AG09319 (cell line): ENCODE measurements at places on chromosomes 7 and 10.

DNA sequence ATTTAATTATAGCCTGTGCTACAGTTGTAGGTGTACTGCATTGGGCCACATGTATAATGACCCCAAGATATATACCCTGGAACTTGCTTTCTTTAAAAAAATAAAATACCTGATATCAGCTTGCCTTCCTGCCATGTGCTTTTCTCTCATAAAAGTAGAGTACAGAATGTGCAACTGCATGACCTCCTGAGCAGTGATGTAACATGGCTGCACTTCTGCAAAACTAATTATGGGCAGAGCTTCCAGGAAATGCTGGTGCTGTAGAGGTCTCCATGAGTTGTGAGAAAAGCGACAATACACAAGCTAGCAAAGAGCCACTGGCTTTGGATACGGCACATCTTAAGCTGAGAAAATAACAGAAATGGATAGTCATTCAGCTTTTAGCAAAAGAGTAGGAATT, 6.5 kb upstream of the ERLIN1 start:
- DNase-seq: no peak

DNA sequence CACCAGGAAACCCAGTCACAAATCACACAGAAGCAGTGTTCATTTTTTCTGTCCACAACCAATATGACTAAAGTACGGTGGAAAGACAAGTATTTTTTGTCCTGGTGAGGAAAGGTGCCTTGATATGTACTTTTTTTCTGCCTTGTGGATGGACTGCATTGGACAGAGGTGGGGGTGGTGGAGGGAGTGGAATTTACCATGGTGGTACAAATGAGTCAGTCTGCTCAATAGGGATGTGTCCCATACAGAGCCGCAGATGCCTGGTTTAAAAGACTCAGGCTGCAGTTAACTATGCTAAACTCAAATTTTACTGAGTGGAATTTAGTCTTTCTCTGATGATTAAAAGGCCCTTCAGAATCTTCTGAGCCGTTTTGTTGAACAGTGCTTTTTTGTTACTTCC, 674.5 kb upstream of the GALNT17 start:
- no peak for DNase-seq

GRCh38 chr7:75621124-75621523, 117.6 kb downstream of the HIP1 start:
- DNase-seq: no peak

- no peak for DNase-seq
These were observed 191.2 kb upstream of the MGMT start for GRCh38 chr10:129275886-129276285.

DNA sequence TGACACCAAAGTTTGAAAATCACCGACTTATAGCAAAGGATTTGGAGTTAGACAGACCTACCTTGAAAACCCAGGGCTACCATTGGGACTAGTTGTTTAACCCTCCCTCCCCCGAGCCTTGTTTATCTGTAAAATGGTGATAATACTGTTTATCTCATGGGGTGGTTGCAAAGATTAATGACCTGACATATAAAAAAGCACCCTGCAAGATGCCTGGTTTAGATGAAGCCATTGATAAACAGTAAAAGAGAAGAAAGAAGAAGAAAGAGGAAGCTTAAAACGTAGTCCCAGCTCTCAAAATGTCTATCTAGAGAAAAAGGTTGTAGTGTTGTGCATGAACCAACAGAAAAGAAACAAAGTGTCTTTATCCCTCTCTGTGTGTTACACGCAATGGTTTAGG, 145.7 kb downstream of the FGFR2 start:
- no peak for DNase-seq

GRCh38 chr10:47423476-47423875, 39.4 kb upstream of the ZNF488 start:
- no peak for DNase-seq

GRCh38 chr10:70682920-70683600, 10.8 kb downstream of the ADAMTS14 start:
- DNase-seq: no peak

DNA sequence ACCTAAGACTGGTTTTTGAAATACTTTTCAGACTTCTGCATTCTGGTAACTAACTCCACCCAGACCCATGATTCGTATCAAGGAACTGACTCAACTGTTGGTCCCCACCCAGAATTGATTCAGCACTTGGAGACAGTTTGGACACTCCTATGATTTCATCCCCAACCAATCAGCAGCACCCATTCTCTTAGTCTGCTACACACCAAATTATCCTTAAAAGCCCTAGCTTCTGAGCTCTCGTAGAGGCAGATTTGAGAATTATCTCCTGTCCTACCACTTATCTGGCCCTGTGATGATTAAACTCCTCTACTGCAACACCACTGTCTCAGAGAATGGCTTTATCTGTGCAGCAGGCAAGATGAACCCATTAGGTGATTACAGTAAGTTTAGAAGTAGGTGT, 7.7 kb upstream of the GSTO1 start:
- DNase-seq: no peak

GRCh38 chr10:23955456-23956225, 253.3 kb upstream of the KIAA1217 start:
- DNase-seq: no peak

DNA sequence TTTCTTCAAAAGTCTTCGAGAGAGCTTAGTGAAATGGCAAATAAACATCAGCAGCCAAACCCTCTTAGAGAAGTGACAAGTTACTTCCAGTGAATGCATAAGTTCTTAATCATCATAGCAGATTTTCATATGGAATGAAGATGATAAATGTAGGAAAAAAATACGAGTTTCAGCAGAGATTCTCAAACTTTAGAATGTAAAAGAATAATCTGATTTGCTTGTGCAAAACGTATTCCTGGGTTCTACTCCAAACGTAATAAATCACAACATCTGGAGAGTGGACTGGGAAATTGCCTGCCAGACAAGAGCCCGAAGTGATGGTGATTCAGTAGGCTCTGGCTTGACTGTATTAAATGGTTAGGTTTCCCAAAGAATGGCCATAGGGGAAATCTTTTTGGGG, 62.2 kb downstream of the AKR1E2 start:
- DNase-seq: no peak

- peak; percentile 90 for DNase-seq
These were observed at the start of gene GTPBP10 for GRCh38 chr7:90346336-90347125. TSS of gene GTPBP10 (plus strand) at chr7:90346716. CDS start at chr7:90346742, 26 bp downstream.

DNA sequence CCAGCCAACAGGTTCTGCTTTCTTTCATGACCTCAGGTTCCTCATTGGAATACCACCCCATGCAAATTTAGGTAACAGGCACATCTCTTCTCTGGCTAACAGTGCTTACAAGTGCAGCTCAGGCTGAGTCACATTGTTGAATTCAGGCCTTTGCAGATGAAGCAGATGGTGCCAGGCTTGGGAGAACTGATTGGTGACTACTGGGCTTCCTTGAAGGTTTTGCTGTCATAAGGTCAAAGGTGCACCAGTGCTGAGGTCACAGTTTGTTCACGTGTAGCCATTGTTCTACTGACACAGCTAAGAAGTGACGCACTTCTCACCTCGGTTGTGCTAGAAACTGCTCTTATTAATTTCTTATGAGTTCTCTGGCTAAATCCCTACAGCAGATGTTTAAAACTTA, 128.6 kb upstream of the BMPER start:
- DNase-seq: no peak

GRCh38 chr10:86062198-86062550, 304.4 kb downstream of the GRID1 start:
- no peak for DNase-seq

- no peak for DNase-seq
These were observed 43.2 kb downstream of the ASB13 start for GRCh38 chr10:5623081-5623748.

DNA sequence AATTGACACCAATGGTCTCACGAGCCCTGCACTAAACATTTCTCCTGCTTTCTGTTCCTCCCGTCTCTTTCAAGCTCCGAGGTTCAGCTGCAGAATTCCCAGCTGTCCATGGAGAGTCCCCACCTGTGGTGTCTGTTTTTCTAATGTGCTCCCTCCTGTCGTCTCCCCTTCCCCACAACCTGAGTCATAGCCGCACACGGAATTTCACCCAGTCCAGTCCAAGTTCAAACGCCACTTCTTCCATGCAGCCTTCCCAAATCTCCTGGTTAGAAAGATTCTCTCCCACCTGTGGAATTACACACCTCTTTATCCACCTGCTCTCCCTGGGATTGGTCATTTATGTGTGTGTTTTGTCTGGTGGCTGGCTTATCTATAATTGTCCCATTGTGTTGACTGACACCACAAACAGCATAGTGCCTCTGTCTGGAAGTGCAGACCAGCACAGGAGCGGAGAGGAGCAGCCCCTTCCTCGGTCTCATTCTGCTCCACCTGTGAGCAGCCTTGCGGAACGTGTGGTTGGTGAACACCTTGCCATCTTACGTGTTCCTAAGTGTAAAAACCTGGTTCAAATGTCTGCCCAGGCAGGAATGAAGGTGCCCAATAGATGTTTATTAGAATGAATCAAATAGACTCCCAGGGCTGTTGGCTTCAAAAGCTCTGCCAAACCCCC, 3.3 kb upstream of the DIP2C start:
- DNase-seq: no peak

DNA sequence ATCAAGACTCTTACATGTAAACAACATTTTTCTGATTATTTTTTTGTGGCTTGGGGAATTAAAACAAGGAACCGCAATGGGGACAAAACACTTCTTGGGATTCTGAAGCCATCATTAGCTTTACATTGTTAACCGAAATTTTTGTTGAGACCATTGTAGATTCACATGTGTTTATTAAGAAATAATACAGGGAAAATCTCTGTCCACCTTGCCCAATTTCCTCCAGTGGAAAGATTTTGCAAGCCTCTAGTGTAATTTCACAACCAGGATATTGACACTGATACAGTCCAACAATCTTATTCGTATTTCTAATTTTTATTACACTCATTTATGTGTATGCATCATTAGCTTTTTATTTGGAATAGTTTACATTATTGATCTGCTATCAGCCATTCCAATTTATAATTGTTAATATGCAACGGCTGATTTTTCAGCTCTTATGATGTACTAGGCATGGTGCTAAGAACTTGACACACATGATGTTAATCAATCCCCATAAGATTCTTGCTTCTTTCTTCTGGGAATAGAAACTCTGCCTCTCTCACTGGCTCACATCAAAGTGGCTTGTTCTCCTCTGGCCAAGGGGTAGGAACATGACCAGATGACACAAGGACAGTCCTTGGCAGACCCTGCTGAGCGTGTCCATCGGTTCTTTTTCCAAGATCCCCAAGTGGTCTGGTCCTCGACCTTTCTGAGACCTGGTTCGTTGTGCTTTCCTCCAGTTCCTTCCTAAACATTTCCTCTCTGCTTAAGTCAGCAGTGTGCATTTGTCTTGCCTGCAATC, 137.6 kb downstream of the ADAM12 start:
- DNase-seq: no peak

- peak; percentile 54 for DNase-seq
These were observed at the start of gene HTRA1 for GRCh38 chr10:122461367-122461728. TSS of gene HTRA1 (plus strand) at chr10:122461553. CDS start at chr10:122461653, 100 bp downstream.

DNA sequence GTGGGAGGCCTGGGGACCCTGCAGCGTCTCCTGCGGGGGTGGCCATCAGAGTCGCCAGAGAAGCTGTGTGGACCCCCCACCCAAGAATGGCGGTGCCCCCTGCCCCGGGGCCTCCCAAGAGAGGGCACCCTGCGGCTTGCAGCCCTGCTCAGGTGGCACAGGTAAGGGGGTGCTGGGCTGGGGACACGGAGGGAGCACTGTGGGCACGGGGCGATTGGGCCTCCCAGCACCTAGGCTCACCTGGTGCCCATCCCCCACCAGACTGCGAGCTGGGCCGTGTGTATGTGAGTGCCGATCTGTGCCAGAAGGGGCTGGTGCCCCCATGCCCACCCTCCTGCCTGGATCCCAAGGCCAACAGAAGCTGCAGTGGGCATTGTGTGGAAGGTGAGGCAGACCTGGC, 29.6 kb upstream of the ZNF467 start:
- DNase-seq: no peak

DNA sequence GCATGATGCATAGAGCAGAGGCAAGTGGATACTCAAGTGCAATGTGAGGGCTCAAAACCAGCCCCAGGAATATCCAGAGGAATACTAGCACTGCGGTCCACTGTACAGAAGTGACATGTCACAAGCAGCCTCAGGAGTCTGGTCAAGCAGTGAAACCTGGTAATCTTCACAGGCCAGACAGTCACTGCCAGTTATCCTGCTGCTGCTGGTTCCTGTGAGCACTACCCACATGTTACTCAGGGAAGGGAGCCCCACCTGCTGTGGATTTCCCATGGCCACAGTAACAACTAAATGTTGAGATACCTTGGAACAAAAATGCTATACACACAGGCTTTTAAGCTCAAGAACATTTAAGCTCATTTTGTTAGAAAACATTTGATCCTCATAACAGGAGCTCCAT, 103.0 kb downstream of the RNF133 start:
- no peak for DNase-seq

DNA sequence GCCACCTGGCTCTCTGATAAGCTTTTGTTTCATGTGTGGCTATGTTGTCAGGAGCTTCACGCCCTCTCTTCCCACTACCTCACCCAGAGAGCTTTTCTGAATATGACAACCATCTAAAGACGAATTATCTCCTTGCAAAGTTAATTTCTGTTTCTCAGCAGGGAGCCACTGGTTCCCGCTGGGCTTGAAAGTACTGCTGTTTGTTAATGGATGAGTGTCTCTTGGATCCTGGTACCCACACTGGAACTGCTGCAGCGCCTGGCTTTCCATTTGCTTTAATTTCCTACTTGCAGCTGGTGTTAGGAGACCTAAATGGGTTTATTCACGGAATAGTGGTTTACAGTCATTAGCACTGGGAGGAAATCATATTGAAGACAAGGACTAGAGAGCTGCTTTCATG, 267.9 kb upstream of the LRGUK start:
- DNase-seq: no peak

GRCh38 chr10:132199854-132200311, 13.1 kb downstream of the DPYSL4 start:
- DNase-seq: no peak

GRCh38 chr10:14782691-14783363, 8.1 kb upstream of the FAM107B start:
- DNase-seq: no peak

DNA sequence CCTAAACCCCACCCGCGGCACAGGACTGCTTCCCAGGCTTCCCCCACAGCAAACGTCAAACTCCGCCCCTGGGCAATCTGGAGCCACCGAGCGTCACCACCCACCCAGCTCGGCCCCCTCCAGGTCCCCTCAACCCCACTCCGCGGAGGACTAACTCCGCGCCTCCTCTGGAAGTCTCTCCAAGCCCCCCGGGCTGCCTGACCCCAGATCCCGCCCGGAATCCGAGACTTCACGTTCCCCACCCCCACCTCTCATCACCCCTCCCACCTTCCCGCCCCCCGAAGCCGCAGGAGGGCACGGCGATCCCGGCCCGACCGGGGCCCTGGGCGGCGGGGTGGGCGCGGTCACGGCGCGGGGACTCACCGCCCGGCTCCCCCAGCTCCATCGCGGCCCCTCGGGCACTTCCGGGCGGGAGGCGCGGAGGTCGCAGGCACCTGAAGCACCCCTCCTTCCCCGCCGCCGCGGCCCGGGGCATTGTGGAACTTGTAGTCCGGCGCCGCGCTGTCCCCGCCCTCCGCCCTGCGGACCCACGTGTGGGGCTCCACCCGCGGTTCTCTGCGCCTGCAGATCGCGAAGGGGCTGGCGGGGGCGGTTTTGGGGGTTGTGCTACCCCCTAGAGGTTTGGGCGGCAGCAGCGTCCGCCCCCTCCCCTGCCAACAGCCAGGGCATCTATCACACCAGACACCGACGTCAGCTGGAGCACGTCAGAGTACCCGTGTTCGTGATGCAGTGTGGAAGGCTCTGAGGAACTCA, at the start of gene TMUB1:
Gene TMUB1 (minus strand): TSS at position 423 of the 753 bp plus-strand sequence. CDS start 930 bp downstream, outside the sequence.
- DNase-seq: no peak

- no peak for DNase-seq
These were observed 81.0 kb upstream of the GNA12 start for GRCh38 chr7:2924866-2925840.

- no peak for DNase-seq
These were observed 522.9 kb downstream of the NRG3 start for GRCh38 chr10:82397854-82398253.
